Activated naive CD4-positive, alpha-beta T cell (primary cell): ENCODE measurements at places on chromosomes 6 and 20.

DNA sequence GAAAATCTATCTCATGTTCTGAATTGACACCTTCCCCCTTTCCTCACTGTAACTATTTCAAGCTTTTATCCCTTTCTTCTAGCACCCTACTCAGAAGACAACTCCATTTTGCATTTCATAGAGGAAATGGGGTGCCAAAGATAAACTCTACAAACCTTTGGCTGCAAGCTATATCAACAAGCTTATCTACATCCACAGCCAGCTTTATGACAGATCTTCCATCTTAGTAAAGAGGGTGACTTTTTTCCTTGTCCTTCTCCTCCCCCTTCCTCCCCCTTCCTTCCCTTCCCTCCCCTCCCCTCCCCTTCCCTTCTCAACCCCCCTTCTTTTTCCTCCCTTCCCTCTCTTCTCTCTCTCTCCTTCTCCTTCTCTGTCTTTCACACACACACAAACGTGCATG lies 58.0 kb upstream of the OLIG3 start:
- DNase-seq, result no peak

- DNase-seq, result no peak
Measured at GRCh38 chr6:16785496-16785895, 24.2 kb upstream of the ATXN1 start.

DNA sequence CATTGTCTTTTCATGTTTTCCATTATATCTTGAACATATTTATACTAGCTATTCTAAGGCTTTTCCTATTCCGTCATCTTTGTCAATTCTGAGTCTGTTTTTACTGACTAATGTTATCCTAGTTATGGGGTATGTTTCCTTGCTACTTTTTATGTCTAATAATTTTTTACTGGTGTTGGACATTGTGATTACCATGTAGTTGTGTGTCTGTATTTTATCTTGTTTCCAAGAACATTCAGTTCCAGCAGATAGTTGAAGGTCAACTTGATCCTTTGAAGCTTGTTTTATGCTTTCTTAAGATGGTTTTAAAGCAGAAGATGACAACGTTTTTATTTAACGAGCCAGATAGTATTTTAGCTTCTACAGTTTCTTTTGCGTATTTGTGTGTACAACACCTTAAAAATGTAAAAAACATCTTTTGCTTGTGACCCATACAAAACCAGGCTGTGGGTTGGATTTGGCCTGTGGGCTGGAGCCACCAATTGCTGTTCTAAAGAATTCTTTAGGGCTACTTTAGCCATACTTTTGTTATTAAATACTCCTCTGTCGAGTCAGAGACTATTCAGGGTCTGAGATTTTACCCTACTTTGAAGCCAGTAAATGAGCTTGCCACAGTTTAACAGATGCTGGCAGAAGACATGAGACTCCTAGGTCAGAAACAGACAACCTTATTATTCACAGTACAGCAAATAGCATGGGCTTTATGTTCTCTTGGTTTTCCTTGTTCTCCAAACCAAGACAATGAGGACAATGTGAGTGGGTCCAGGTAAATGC lies 38.7 kb upstream of the REV3L start:
- no peak for DNase-seq

- no peak for DNase-seq
Measured at GRCh38 chr6:88870717-88871330, 92.6 kb downstream of the RNGTT start.

GRCh38 chr20:8389381-8390036 lies 257.4 kb downstream of the PLCB1 start:
- no peak for DNase-seq

GRCh38 chr6:43952746-43953145 lies 174.5 kb downstream of the MRPL14 start:
- no peak for DNase-seq

- DNase-seq, result no peak
Measured at GRCh38 chr6:46505693-46506512, 14.7 kb upstream of the RCAN2 start.

- DNase-seq, result no peak
Measured at GRCh38 chr6:132084811-132085509, 133.8 kb upstream of the CCN2 start.

GRCh38 chr20:1127840-1128239 lies 9.4 kb downstream of the PSMF1 start:
- DNase-seq, result no peak

DNA sequence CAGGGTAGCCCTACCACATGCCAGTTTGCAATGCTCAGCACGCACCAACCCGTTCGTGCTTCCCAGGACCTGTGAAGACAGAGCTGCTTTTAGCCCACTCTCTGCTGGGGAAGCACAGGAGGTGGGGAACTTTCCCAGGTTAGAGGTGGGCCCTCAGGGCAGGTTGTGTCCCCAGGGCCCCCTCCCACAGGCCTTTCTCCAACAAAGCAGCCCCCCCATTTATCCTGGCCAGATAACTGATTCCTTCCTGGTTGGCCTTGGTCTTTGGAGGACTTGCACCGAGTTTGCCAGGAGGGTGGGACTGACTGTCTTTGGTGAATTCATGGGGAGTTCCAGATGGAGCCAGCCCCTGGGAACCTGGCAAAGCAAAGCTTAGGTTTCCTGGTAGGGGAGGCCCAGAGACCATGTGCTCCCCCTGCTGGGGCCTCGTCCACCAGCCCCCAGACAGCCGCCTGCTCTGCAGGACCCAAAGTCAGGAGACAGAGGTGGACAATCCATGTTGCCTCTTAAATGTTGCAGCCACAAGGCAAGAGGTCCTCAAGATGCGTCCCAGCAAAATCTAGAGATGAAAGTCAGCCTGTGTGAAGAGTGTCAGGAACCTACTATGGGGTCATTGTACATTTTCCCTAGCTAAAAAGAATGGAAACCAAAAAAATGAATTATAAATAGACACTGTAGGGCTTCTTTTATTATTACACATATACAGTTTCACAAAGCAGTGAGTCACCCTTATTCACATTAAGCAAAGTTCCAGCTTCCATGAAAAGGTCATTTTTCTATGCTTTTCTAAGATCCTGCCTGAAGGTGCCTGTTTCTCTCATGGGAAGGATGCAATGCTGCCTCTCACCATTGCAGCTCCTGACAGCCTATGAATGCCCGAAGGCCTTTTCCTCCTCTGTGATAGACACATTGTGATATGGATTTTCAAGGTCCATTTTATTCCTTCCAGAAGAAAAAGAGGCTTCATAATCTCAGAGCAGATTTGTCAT lies 497.8 kb downstream of the PREX1 start:
- DNase-seq, result no peak

- no peak for DNase-seq
Measured at GRCh38 chr20:44014807-44015732, 100.4 kb downstream of the TOX2 start.

DNA sequence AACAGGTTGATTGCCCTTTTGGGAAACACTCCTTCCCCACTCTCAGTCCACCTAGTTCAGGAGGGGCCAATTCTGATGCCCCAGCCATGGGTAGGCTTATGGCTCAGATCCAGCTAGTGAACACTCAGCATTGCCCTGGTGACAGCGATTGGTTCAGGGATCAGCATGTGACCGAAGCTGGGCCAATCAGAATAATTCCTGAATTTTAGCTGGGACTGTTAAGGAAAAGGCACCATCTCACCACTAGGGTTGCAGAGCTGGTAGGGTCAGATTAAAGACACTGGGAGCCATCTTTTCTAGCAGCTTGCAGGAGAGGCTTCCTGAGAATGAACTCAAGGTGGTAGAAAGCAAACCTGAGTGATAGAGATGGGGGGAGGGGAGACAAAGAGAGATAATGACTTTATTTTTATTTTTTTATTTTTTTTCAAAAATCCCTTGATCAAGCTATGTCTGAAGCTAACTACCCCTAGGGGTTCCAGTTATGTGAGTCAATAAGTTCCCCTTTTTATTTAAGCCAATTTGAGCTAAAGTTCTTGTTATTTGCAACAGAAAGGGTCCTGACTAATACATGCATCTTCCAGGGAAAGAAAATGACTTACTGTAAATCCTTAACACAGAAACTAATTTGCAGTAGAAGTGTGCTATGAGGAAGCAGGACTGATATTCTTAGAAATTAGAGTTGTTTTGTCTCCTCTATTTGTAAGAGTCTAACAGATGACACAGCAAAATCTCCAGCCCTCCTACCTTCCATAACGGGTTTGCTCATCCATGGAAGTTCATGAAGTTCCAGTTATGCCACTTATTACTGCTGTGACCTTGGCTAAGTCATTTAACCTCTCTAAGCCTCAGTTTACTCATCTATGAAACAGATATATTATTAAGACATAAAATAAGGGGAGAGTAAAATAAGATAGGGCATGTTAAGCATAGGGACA lies 44.7 kb downstream of the EYA2 start:
- DNase-seq, result no peak

GRCh38 chr20:58711266-58712051 lies 18.9 kb downstream of the NPEPL1 start:
- DNase-seq, result no peak

DNA sequence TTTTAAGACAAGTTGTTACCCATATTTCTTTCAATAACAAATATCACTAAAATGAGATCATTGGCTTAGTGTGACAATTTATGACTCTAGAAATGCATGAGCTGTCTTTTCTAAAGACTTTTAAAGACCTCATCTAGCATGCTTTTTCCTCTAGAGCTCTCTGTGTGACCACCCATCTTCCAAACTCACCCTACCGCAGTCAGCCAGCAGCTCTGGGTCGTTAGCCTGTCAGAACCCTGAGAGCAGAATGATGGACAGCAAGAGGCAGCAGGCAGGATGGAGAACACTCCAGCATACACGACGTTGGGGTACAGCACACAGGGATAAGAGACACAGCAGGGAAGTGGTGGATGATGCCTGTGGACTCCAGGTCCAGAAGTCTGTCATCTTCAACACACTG lies 45.1 kb upstream of the TBX18 start:
- DNase-seq, result no peak

- DNase-seq, result no peak
Measured at GRCh38 chr6:53250176-53251032, 98.3 kb downstream of the ELOVL5 start.

GRCh38 chr6:16097382-16098171 lies 31.3 kb upstream of the MYLIP start:
- DNase-seq, result no peak

DNA sequence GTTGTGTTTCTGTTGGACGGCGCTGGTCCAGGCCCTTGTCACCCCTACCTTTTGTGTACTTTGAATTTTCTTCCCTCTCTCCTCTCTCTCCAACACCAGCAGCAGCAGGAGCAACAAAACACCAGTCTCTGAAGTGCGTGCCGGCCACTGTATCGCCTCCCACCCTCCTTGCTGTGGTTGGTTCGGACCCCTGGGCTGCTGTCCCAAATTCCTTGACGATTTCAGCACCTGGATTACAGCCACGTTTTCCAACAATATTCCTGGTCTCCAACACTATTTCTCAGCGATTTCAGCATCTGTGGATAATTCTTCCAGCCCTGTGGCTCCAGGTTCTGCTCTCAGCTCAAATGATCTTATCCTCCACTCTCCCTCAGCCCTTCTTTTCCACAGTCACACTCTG lies 11.8 kb downstream of the MAS1 start:
- DNase-seq, result no peak

DNA sequence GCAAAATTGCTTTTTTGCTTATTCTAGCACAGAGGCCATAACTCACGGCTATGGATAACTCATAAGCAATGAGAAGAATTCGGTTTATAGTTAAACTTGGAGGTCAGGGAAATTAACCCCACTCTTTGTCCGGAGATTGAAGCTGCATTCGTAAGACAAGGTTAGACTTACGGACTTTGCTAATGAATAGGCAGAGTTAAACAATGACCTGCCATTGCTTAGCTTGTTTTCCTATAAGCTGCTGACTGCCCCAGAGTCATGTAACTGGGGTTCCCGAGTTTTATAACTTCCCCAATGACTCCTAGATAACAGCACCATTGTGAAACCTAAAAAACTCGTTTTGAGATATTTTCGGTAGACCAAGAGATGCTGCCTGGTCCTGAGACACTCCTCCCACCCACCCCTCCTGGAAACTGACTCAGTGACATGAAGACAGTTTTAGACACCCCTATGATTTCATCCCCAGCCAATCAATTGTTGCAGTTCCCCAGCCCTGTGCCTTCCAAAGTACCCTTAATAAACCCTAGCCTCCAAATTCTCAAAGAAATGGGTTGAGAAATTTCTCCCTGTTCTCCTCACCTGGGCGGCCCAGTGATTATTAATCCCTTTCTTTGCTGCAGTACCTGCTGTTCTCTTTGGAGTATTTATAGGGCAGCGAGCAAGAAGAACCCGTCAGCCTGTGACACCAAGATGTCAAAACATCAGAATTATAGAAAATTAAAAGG lies 33.1 kb upstream of the MCUR1 start:
- DNase-seq, result no peak

- DNase-seq, result no peak
Measured at GRCh38 chr20:45049438-45049837, 51.5 kb downstream of the KCNS1 start.

- DNase-seq, result no peak
Measured at GRCh38 chr20:13525225-13525940, 113.3 kb downstream of the TASP1 start.

GRCh38 chr6:124433387-124434160 lies 528.7 kb upstream of the RNF217 start:
- DNase-seq, result no peak

DNA sequence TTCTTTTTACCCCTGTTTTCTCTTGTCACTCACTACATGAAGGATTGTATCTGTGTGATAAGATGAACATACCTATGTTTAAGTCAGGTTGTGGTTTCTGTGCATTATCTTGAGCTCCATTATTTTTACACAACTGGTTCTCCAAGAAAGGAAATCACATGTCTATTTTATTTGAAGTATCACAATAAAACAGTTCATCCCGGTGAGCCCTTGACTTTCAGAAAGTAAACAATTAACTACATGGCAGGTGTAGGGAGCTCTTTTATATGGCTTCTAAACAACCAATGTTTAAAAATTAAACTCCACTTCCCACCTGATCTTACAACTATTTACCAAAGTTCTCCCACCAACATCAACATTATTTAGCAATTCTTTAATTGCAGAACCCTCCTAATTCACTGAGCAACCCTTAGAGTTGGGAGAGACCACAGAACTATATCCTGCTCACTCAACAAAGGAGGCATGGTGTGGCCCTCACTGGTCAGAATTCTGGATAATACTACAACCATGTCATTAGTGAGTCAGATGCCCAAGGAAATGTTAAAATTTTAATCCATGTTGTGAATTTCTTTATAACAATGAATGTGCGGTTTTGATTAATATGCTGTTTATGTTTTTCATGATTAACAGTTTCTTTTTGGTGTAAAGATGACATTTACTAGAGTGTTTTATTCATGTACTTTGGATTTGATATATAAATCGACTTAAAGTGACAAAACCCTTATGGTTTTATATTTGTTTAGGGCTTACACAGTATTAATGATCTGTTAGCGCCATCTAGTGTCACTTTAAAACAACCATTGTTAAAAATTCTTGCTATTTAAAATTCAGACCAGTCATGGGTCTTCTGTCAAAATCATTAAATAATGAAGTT lies 50.0 kb upstream of the SCGN start:
- DNase-seq, result no peak

- DNase-seq, result no peak
Measured at GRCh38 chr6:16583144-16583762, 178.0 kb downstream of the ATXN1 start.

- no peak for DNase-seq
Measured at GRCh38 chr20:51331481-51331880, 211.0 kb downstream of the NFATC2 start.

GRCh38 chr6:11224966-11225463 lies 7.5 kb downstream of the NEDD9 start:
- DNase-seq, result no peak

GRCh38 chr6:29227235-29227634 lies 56.5 kb downstream of the OR2J2 start:
- no peak for DNase-seq

GRCh38 chr20:33995053-33995831 lies 1.5 kb downstream of the RALY start:
- DNase-seq, result no peak

- no peak for DNase-seq
Measured at GRCh38 chr20:63860325-63861051, 810 bp upstream of the ABHD16B start.
